ENCODE measurements at places on chromosomes 3 and 15.

DNA sequence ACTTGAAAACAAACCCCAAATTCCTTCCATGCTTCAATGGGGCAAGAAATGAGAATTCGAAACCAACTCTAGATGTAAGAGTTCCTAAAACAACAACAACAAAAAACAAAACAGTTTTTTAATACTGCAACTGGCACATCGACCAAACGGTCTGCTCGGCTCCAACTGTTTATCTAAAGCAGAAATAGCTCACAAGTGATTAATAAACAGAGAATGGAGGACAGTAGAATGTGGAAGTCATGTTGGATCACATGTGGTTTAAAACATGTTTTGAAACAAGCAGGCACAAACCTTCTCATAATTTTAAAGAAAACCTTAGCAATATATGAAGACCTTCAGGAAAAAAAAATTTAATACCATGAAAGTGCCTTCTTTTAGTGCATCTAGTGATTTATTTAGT is 55.1 kb downstream of the SETMAR start:
- DNase-seq = no peak

- peak; percentile 72 for DNase-seq
Measured at GRCh38 chr15:88331291-88331690, 74.8 kb upstream of the NTRK3 start.

DNA sequence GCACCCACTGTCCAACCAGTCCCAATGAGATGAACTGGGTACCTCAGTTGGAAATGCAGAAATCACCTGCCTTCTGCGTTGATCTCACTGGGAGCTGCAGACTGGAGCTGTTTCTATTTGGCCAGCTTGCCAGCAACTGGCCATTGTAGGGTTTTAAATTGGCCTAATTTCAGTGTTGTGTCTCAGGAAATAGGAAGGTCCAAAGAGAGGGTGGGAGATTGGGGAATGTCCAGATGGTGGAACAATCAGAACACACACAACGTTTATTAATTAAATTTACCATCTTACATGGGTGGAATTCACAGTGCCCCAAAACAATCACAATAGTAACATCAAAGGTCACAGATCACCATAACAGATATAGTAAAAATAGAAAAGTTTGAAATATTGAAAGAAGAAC is 189.5 kb downstream of the ZNF385D start:
- no peak for DNase-seq

GRCh38 chr15:62567501-62567900 is 402.4 kb upstream of the C2CD4B start:
- no peak for DNase-seq

- no peak for DNase-seq
Measured at GRCh38 chr3:119697394-119697793, 5.4 kb upstream of the CFAP91 start.

DNA sequence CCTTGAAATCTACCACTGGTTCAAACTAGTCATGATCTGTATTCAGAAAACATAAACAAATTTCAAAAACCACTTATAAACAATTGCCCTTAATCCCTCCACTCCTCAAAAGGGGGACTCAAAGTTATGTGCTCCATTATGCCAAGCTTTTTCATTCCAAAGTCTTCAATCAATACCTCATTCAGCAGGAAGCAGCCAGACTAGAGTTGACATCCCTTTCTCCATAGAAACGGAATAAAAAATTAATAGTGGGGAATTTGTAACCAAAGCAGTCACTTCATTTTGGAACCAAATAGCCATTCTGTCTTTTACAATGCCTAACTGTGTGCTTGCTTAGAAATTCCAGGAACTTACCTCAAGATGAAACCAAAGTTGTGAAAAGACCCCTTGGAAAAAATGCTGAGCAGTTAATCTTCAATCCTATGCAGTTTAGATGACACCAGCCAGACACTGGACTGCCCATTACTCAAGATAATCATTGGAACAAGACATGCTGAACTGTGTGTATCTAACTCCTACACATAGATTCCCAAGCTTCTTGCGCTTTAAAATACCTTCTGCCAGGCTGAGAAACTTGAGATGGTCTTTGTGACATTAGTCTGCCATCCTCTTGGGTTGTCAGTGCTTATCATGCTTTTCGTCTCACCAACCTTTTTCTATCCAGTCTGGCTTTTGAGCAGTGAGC is 406.2 kb downstream of the PLOD2 start:
- DNase-seq = peak; percentile 9

GRCh38 chr3:78642226-78643035 is 1125.4 kb downstream of the ROBO1 start:
- DNase-seq = no peak

DNA sequence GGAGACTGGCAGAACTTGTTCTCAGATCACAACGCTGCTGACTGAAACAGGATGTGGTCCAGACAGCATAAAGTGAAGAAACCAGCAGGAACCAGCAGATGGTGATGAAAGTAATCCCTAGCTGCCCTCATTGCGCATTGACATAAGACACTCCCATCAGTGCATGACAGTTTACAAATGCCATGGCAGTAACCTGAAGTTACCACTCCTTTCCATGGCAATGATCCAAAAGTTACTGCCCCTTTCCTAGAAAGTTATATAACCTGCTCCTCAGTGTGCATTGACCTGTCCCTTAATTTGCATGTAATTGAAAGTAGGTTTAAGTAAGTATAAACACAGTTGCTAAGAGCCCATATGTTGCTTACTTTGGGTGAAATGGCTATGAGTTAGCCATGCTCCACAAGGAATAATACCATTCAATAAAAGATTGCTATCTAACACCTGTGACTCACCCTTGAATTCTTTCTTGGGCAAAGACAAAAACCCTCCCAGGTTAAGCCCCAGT is 149.1 kb upstream of the CD96 start:
- no peak for DNase-seq

GRCh38 chr3:65401359-65402305 is 637.1 kb downstream of the MAGI1 start:
- DNase-seq = no peak

DNA sequence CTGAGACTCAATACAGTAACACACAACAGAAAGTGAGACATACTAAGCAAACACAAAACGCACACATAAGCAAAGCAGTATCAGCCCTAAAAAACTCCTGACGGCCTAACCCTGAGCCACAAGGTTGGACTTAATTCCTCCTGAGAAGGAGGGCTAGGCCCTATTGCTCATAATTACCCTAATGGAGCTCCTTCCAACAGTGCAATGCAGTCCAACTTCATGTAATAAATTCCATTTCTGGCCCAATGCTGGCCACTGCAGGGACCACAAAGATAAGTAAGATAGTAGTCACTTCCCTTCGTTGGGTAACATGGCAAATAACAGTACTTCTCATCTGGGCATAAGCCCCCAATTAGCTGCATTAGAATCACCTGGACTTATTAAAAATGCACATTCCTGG is 4.2 kb downstream of the VPS39 start:
- DNase-seq = no peak

- no peak for DNase-seq
Measured at GRCh38 chr3:120052225-120052624, 42.0 kb downstream of the GSK3B start.

GRCh38 chr3:112472691-112473090 is 26.6 kb downstream of the BTLA start:
- no peak for DNase-seq

DNA sequence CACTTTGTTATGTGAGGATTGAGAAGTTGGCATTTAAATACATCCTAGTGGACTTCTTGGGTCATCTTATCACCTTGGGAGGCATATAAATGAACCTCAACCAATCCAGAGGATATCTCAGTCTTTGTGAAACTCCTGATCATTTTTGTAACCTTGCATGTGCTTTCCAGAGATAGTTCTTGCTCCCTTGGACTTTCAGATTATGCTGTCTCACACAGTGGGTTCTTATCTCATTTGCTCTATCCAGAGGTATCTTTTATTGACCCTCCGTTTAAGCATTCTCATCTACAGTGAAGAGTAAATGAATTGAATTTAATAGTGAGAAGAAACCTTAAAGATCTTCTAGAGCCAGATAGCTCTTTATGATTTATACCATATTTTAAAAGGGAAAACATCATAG is 10.4 kb downstream of the ARMC8 start:
- no peak for DNase-seq

- no peak for DNase-seq
Measured at GRCh38 chr3:158765518-158766205, 33.4 kb upstream of the RARRES1 start.

GRCh38 chr3:117600112-117600511 is 890.5 kb downstream of the TUSC7 start:
- DNase-seq = no peak

DNA sequence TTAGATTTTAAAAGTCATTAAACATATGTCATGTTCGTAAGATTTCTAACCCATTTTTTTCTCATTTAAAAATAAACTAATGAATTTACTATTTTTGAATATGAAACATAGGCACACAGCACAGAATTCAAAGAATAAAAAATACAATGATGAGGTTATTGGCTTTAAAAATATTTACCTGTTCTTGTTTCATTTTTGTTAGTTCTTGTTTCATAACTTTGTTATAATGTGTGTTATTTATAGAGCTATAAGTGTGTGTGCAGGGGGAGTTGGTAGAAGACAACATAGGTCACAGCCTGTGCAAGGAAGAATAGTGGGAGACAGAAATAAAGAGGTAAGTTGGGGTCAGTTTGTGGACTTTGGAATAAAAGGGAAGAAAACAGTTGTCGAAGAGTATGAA is 30.8 kb upstream of the NRROS start:
- DNase-seq = no peak

- DNase-seq = no peak
Measured at GRCh38 chr3:151467069-151467468, 6.2 kb upstream of the IGSF10 start.

All from NCI-H1048 (cell line).